ENCODE measurements at places on chromosomes 6 and 20.

GRCh38 chr6:167848783-167849182 is 22.1 kb downstream of the AFDN start:
- DNase-seq = no peak

DNA sequence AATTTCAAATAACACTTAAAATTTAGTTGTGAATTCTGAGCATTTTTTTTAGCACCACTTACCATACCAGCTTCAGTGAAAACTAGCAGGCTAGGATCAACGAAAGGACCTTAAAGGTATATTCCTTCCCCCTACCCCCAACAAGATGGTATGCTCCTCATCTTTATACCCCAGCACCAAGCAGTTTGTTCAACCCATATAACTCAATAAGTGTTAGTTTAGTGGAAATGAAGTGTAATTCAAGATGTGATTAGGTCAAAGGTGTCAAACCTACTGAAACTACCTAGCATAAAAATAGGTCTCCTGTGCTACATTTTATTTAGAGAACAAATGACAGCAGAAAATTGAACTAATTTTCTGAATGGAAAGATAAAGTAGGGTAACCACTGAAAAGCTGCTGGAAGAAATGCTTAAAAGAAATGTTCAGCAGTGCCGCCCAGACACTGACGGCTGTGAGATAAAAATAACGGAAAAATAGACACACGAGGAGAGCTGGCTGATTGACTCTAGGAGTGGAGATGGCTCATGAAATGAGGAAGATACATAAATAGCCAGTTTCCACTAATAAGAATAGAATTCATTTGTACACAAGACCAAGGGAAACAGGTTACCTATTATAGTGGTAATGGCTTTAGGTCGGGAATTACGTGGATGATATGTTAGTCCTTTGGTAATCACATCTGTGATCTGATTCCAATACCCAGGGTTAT is 94.8 kb downstream of the IPCEF1 start:
- DNase-seq = no peak

GRCh38 chr6:95292011-95292410 is 285.3 kb upstream of the MANEA start:
- DNase-seq = no peak

DNA sequence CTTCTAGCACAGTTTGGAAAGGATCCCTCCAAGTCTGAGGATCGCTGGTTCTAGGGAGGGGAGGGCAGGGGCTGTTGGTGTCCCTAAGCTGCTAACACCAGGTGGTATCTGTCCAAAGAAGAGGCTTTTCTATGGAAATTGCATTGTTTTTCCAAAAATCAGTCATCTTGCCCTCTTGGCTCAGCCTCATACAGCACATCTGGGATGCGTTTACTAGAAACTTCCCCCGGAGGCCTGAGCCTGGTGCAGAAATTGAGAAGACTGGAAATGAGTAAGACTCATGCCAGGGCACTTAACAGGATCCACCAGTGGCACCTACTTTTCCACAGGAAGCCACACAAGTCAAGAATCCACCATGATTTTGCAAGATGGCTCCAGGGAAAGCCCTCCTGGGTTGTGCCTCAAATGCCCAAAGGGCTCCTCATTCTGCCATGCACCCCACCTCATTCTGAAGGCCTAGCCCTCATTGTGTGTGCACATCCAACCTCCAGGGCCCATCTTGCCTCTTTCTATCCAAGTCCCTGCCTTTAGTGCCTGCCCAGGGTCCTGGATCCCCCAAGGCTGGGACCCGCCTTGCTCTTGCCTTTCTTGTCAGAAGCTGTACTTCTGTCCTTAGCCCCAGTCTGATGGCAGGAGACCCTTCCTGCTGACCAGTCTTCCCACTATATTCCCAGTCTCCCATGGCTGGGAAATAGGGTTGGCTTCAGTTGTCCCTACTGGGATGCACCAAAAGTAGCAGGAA is 97.6 kb downstream of the MRPL14 start:
- no peak for DNase-seq

DNA sequence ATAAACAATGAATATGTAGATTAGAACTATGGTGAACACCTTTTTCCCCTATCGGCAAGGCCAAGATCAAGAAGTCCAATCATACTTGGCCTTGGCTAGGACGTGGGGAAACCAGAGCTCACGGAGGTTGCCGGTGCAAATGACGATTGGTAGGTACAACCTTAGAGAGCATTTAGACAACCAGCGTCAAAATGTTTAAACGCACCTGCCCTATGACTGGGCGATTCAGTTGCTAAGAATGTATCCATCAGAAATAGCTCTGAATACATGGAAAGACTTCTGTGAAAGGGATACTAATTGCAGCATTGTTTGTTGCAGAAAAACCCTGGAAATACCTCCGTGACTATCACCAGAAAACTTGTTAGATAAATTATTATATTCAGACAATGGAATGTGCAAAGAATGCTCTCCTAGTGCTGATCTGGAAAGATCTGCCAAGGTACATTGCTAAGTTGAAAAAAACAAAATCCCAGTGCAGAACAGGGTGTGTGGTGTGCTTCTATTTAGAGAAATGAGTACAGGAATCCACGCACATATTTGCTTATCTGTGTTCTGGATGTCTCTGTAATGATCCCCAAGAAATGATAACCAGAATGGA is 48.0 kb upstream of the PTPN1 start:
- DNase-seq = no peak

- peak; percentile 26 for DNase-seq
Measured at GRCh38 chr20:55054453-55054852, 579.1 kb downstream of the DOK5 start.

GRCh38 chr6:109944448-109944847 is 33.7 kb upstream of the GPR6 start:
- no peak for DNase-seq

- no peak for DNase-seq
Measured at GRCh38 chr20:50692552-50692933, 1.2 kb upstream of the RIPOR3 start.

DNA sequence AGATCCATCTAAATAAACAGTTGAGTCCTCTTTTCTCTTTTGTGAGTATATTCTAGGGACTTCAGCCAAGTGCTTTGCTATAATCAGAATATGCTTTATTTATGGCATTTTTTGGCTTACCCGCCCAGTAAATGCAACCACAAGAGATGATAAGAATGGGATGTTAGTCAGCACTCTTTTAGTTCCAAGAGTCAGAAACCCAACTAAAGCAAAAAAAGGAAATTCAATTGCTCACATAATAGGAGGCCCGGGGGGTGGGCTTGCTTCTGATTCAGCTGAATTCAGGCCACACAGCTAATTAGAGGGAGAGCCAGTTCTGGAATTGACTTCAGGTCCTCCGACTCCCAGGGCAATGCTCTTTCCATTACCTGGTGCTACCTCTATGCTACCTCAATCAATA is 250.6 kb downstream of the FARS2 start:
- no peak for DNase-seq

GRCh38 chr6:39166189-39166911 is 51.4 kb upstream of the SAYSD1 start:
- DNase-seq = peak; percentile 33

GRCh38 chr6:104639668-104640067 is 220.1 kb downstream of the HACE1 start:
- peak; percentile 8 for DNase-seq

DNA sequence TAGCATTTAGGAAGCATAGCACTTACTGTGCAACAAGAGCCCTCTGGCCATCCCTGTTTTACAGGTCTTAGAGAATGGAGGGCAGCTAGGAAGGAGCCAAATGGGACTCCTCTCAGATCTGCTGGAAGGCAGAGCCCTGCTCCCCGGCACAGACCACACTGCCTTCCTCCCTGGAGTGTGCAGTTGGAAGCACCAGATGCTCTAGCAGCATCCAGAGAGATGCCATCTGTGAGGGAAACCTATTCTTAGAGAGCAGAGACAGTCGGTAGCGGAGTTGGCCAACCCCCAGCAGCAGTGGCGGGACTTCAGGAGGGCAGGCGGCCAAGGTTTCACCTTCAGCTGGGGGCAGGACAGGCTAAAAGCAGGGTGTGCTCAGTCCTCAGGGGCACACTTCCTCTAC is 16.7 kb upstream of the E2F1 start:
- DNase-seq = no peak

DNA sequence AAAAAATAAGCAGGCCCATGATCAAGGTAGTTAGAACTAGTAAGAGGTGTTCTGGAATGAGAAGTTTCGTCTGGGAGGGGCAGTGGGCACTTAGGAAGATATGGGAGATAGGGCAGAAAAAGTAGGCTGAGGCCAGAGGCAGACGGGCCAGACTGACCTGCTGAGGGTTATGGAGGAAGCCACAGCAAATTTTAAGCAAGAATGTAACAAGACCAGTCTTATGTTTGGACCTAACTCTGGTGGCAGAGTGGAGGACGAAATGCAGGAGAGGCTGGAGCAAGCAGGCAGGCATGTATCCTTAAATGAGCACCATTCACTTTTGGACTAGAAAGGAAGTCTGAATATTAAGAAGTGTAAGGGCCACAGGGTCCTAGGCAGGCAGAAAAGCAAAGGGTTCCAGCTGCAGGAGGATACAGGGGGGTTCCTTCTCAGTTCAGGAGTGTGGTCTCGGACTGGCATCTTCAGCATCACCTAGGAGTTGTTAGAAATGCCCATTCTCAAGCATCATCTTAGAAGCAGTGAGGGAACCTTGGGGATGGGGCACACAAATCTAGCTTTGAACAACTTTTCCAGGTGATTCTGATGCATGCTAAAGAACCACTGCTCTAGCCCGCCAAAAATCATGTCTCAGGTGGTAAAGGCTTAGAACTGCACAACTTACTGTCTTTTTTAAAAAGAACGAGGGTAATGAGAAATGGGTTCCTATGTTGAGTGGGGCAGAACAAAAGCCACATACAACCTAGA is 1.7 kb upstream of the DSTN start:
- no peak for DNase-seq

DNA sequence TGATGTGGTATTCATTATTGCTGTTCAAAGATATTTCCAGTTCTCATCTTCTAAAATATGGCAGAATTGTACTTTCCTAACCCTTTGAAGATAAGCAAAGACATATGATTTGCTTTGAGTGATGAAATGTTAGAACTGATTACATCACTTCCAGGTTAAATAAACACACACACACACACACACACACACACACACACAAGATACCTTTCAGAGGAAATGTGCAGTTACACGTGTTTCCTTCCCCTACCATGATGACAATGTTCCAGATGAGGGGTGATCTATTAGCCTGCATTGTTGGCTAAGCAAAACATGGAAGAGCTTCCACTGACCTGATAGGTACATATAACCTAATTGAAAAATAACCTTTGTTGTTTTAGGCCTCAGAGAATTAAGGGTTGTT is 11.7 kb upstream of the FRK start:
- DNase-seq = no peak

GRCh38 chr6:17881085-17881858 is 106.2 kb downstream of the KIF13A start:
- no peak for DNase-seq

- DNase-seq = no peak
Measured at GRCh38 chr20:15937179-15937578, 636.1 kb downstream of the KIF16B start.

DNA sequence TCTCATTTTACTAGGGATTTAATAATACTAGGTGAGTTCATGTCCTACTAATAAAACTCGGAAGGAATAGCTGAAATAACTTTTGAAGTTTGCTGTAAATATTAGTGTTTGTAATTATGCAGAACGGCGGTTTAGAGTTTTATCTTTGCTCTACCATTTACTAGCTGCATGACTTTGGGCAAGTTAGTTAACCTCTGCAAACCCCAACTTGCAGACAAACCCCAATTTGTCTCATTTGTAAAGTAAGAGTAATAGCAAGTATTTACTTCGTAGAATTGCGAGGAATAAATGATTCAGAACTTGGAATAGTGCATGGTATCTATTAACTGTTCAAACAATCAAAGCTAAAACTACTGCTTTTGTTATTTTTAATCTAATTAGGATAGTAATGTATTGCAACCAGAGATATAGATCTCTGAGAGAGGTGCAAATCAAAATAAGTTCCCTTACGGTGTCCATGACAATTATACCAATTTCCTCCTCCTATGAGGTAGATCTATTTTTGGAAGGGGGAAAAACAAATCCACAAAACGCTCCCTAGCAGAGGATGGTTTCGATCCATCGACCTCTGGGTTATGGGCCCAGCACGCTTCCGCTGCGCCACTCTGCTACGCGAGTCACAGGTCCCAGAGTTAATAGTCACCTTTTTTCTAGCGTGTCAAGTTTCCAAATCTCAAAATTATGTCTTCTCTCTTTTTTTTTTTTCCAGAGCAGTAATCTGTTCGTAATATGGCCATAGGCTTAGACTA is 35.1 kb upstream of the BTN3A2 start:
- DNase-seq = no peak

GRCh38 chr6:56843476-56844349 is 111.2 kb upstream of the BEND6 start:
- DNase-seq = peak; percentile 89

GRCh38 chr20:3687655-3688054 is 5.8 kb upstream of the ADAM33 start:
- no peak for DNase-seq

DNA sequence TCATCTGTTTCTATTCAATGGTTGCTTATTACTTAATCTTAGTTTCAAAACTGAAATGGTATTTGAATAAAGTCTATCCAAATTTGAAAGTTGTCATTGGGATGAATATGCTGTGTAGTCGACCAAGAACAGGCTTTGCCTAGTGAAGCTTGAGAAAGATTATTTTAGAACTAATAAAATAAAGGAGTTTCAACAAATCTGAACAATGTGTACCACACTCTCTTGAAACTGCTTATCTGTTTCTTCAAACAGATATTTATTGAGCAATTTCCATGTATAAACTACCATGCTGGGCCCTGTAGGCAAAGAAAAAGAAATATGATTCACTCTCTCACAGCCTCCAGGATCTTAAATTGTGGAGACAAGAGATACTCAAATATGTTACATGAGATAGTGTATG is 174.4 kb downstream of the OGFRL1 start:
- DNase-seq = no peak

GRCh38 chr20:20255099-20255498 is 112.8 kb upstream of the INSM1 start:
- DNase-seq = no peak

DNA sequence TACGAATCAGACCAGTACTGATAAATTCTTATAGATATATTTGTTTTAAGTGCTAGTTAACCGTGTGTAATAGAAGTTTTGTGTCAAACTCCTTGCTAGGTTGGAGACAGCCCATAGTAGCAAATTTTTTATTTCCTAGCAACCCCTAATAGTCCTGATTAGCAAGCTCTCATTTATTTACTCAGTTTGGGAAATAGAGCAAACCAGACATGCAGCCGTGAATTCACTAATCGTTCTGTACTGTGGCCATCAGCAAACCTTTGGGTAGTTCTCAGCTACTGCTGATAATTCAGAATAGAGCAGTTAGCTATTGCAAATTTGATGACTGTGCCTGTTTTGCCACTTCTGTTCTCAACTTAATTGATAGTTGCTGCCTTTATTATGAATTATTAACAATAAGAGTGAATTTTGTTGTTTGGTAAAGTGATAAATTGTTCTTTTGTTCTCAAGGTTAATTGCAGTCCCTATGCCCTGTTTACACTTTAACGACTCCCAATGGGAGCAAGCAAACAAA is 215.8 kb downstream of the GRM1 start:
- DNase-seq = no peak

- DNase-seq = peak; percentile 23
Measured at GRCh38 chr20:40770564-40771307, 81.7 kb upstream of the MAFB start.

Measured in putamen (tissue), 1 donor.